Stimulated activated CD8-positive, alpha-beta memory T cell treated with anti-CD3 and anti-CD28 coated beads, Interleukin-7, amount 100 ng/mL, for 4 hours (primary cell): ENCODE measurements at places on chromosomes 7 and 10.

DNA sequence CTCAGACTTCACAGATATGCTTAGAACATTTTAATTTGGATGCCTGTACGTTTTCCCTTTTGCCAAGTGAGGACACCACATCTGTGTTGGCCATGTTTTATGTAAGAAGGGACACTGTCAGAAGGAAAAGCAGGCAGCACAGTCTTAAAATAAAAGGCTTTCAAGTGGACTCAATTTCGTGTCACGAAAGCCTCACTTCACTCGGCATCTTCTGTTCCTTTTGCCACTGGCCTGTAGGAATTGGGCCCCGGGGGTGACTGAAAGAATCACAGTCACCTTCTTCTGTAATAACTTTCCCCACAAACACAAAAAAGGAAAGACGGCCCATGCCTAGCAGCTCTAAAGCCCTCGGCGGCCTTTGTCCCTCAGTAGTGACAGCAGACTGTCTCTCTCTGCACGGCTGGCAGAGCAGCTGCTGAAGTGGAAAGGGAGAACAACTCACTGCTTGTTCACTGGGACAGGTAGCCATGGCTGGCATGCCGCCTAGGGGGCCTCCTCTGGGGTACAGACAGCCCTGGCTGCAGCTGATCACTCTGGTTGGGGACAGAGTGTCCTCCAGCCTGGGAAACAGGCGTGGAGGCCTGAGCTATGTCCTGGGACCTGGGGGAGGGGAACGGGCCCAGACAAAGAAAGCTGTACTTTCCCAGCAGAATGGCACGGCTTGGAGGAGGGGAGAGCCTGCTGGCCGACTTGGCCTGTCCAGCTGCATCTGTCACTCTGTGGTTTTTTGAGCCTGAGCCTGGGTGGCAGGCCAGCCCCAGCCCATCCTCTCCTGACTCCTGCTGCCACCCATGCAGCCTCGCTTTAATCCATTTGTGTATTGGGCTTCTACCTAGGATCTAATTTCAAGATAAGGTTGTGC lies 4.4 kb downstream of the RASSF4 start:
- no peak for DNase-seq

DNA sequence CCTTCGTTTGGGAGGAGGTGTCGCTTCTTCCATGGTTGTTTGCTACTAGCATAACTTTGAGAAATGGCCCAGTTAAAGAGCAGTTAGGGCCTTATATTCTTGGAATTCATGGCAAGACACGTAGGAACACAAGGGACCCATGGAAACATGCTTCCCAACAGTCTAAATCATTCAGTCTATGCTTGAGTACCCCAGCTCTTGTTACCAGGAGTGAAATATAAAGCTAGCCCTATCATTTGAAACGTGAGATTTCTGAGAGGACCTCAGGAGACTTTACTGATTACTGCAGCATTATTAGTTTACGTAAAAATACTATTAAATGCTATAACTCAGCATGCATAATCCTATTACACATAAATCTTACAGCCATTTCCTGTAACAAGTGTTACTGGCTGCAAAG lies 328.6 kb upstream of the CDC14C start:
- no peak for DNase-seq

GRCh38 chr7:9204571-9204970 lies 771.2 kb downstream of the NXPH1 start:
- no peak for DNase-seq

DNA sequence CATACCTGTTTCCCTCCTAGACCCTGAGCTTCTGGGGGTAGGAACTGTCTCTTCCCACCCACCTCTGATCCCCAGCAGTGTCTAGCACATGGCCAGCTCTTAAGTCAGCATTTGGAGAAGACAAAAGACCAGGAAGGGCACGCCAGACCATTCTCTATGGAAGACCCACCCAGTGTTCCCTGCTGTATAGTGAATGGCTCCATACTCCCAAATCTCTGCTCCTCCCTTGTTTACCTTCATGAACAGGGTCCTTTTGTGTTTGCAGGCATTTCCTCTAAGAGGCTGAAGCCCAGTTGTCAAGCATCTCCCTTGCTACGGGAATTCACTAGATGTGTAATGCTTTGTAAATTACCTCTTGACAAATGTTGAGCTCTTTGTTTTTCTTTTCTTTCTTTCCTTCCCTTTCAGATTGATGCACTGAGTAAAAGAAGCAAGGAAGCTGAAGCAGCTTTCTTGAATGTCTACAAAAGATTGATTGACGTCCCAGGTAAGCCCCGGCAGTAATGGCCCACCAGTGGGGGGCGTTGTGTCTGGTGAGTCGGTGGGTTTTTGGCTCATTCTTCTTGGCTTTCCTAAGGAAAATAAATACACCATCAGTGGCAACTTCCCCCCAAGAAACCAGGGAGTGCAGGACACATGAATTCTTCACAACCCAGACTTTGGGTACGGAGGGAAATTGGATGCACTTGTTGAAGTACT lies 216.6 kb upstream of the SH2B2 start:
- no peak for DNase-seq

- no peak for DNase-seq
Measured at GRCh38 chr7:144531181-144531580, 127.7 kb upstream of the NOBOX start.

GRCh38 chr7:41955893-41956675 lies 253.2 kb upstream of the INHBA start:
- no peak for DNase-seq

- DNase-seq: no peak
Measured at GRCh38 chr10:80480852-80481251, 26.7 kb downstream of the TSPAN14 start.

GRCh38 chr7:13743226-13743625 lies 246.2 kb downstream of the ETV1 start:
- no peak for DNase-seq

DNA sequence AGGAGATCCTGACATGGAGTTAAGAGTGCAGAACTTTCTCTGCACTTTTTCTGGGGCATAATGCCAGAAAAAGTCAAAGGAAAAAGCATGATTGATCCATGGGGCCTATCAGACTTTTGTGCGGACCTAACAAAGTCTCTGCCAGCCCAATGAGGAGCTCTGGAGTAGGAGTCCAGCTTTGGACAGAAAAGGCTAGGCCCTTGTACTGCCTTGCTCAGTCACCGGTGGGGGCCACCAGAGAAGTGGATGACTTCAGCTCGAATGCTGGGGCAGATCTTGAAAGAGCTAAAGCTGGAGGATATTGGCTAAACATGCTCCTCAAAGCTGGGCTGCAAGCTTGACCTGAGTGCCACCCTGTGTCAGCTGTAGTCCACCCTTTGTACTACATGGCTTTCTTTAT lies 2.8 kb upstream of the ZC3HAV1 start:
- no peak for DNase-seq

GRCh38 chr7:30887464-30887872 lies 24.2 kb upstream of the AQP1 start:
- DNase-seq: no peak
